CD4-positive, alpha-beta T cell (primary cell): ENCODE measurements at places on chromosomes 5 and 9.

DNA sequence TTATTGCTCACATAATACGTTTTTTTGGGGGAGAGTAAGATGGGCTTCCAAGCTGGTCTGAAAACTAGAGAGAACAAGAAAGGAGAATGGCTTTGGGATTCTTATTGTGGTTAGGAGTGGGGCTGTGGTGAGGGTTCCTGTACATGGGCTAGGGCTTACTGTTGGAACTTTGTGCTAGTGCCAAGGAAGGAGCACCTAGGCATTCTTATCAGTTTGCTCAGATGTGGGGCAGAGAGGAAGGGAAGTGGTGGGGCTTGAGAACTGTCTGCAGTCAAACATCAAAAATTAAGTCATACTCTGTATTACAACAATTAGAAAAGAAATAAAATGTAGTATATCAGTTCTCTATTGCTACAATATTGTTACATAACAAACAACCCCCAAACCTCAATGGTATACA is 4.0 kb upstream of the THBS4 start:
- DNase-seq = no peak

- peak; percentile 60 for DNase-seq
Measured at GRCh38 chr5:7802855-7803254, 48.1 kb downstream of the CFAP90 start.

- DNase-seq = no peak
Measured at GRCh38 chr9:365436-365835, 150.8 kb downstream of the DOCK8 start.

GRCh38 chr5:43543434-43543833 is 13.4 kb downstream of the PAIP1 start:
- DNase-seq = no peak

DNA sequence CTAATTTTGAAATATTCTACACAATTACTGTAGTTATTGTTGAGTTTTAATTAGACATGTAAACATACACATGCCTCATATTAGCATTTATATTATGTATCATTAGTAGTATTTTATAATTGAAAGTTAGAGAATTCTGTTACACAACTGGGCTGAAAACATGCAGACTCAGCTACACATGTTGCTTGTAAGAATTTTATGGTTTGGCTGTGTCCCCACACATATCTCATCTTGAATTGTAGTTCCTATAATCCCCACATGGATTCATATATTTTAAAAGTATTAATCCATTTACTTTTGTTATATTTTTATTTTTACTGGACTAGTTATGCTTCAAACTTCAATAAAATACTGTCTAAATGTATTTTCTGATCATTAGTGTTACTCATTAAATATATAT is 2075.3 kb upstream of the C9orf72 start:
- no peak for DNase-seq

DNA sequence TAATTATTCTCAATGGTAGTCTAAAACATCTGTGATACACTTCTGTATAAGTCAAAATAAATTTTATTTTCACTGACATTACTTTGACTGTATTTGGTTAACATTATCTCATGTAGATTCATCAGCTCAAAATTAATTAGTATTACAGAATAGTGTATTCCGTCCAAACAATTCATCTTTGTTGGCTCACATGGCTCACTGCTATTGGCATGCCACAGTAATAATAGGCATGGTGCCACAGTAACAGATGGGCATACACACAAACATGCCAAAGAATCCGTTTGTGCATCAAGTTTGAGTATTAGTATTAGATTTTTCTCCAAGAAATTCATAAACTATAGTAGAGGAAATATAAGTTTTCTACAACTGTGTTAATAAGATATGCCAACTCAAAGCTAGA is 14.2 kb downstream of the AP3B1 start:
- no peak for DNase-seq

DNA sequence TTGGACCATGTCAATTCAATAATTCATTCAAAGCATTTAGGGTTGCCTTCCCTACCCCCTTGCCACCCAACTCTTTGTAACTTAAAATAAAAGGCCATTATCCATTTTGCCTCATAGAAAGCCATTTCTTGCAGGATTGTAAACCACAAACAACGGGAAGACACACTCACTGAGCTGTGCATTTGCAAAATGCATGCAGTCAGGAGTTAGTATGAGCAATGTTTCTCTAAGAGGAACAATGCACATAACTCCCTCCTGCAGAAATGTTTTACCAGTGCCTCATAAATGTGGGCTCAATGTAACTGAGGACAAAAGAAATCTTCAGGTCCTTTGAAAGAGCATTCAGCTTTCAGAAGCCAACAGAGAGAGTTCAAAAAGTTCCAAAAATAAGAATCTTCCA is 98.5 kb upstream of the ABCA1 start:
- DNase-seq = no peak

GRCh38 chr9:136927343-136928271 is 16.9 kb downstream of the FBXW5 start:
- DNase-seq = no peak

DNA sequence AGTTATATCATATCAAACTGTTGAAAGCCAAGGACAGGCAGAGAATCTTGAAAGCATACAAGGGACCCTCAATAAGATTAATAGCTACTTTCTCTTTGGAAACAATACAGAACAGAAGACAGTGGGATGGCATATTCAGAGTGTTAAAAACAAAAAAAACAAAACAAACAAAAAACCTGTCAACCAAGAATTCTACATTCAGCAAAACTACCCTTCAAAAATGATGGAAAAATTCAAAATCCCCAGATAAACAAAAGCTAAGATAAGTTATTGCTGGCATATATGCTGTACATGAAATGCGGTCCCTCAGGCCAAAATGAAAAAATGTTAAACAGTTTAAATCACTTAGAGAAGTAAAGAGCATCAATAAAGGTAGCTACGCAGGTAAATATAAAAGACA is 425.1 kb downstream of the ACTL7B start:
- no peak for DNase-seq

- no peak for DNase-seq
Measured at GRCh38 chr5:169333518-169333917, 32.6 kb upstream of the SLIT3 start.

DNA sequence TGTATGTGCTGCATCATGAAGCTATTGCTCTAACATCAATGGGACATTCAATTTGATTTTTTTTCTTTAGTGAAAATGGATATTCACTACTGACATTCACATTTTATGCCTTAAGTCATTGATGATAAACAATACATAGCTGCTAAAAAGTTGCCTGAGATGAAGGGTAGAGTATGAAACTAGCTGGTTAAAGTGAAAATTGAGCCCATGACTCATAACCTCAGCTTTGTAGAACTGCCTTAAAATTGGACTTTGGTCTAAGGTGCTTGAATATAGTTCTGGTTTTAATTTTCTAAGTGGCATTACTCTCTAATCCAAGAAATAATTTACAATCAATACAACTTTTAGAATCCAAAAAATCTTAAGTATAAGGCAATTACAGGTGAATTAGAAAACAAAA is 740.4 kb upstream of the RIOK2 start:
- no peak for DNase-seq

DNA sequence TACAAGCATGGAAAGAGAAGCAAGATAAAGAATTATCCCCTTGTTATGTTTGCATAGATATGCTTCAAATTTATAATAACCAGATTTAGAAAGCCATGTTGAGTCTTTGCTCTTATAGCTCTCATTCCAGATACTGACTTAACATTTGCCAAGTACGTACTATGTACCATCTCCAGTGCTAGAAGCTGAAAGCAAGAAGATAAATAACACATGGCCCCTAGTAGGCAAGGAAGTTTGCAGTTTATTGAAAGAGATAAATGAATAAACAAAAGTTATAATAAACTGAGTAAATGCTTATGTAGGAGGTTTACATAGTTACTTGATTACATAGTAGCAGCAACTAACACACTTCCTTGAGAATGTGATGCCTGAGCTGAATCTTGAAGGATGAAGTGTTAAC is 628.4 kb downstream of the HINT1 start:
- no peak for DNase-seq

- DNase-seq = no peak
Measured at GRCh38 chr5:121870489-121870888, 18.8 kb downstream of the FTMT start.

GRCh38 chr5:178476972-178477754 is 113.0 kb downstream of the COL23A1 start:
- peak; percentile 33 for DNase-seq

GRCh38 chr9:100131216-100131615 is 32.2 kb downstream of the INVS start:
- no peak for DNase-seq

GRCh38 chr5:141042555-141042954 is 8.6 kb upstream of the PCDHB1 start:
- no peak for DNase-seq

- no peak for DNase-seq
Measured at GRCh38 chr9:95261890-95262289, 55.6 kb downstream of the FANCC start.

DNA sequence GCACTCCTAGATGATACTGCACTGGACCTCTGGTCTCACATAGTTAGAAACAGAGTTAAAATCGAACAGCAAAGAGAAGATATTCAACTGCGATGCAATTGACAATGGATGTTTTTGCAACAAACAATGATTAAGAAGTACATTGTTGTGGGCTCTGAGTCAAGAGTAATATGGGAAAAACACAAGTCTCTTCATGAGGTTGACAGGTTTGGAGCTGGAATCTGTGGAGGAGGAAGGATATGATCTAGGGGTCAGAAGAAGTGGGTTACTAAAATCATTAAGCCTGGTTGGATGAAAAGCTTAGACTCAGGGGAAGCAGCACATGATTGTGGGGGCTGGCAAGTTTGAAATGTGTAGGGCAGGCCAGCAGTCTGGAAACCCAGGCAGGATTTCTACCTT is 53.1 kb downstream of the PDCD1LG2 start:
- no peak for DNase-seq

- peak; percentile 18 for DNase-seq
Measured at GRCh38 chr5:94908889-94909480, 290.5 kb downstream of the SLF1 start.

DNA sequence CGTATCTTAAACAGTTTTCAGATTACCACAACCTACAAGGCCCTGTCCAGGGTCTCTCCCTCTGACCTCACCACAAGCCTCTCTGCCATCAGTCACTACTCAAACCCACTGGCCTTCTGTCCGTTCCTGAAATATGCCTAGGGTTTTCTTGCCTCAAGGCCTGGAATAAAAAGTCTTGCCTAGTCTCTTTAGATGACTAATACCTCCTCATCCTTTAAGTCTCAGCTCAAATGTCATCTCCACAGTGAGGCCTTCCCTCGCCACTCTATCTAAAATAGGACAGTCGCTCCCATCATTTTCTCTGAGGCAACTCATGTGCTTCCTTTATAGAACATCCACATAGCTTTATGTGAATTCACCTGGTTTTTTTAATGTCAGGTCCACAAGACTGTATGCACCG is 5.2 kb downstream of the DENND1A start:
- no peak for DNase-seq

- no peak for DNase-seq
Measured at GRCh38 chr9:92488681-92489550, 6.6 kb upstream of the ASPN start.

DNA sequence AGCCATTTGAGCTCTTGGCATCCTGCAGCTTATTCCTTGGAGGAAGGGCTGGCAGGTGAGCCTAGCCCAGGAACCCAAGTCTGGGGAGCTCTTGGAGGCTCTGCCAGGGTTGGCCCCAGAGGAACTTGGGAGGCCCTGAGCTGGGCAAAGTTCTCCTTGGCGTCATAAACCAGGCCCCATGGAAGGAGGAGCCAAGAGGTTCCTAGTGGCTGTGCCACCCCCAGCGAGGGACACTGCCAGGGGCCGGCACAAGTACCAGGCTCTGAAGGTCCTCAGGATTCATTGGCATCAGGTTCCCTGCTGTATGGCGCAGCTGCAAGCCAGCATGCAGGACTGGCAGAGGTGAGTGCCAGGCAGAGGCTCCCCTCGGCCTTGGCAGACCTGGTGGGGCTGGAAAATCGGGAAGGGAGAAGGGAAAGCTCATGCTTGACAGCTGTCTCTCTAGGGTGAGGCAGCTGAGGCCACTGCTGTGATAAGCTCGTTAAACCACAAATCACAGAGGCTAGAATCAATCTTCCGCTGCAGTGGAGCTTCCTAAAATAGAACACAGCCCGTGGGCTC is 54.6 kb upstream of the SYNPO start:
- DNase-seq = no peak

GRCh38 chr9:12697719-12698118 is 4.5 kb downstream of the TYRP1 start:
- DNase-seq = no peak

DNA sequence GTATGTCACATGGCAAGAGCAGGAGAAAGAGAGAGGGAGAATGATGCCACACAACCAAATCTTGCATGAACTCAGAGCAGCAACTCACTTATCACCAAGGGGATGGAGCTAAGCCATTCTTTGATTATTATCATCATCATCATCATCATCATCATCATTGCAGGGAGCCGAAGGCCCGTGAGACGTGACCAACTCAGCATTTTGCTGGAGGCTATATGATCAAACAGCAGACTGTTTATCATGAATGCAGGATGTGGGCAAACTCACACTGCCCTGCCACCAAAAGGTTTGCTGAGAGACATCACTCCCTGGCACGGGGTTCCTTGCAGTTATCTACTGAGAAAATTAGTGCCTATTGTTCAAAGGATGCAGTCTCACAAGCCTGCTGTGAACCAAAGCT is 8.6 kb upstream of the ZNF169 start:
- DNase-seq = peak; percentile 26

DNA sequence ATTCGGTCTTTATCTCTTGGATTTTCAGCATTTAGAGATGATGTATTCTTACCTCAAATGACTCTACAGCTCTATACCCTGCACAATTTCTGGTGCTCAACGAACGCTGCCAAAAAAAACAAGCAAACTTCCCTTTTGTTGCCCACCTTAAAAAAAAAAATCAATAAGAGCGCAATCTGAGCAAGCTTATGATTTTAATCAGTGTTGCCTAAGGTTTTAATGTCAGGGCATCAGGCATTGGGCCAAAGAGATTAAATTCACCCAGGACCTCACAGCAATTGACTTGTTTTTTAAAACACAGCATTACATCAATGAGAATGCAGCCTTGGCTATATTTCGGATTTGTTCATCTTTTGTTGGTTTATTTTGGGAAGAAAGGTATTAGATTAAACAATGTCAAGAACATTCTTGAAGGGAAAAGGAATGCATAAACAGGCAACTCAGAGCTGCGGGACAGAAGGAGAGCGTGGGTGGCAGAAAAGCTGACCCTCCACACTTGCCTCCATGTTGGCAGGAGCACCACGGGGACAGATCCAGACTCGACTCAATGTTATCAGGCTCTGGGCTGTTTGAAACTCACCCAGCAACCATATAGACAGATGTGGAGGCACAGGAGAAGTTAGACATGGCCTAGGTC is 127.5 kb upstream of the DAPK1 start:
- no peak for DNase-seq

GRCh38 chr5:143842920-143843319 is 31.0 kb downstream of the HMHB1 start:
- DNase-seq = no peak

GRCh38 chr5:132777209-132778069 is at the start of gene SEPTIN8:
Gene SEPTIN8 (minus strand): TSS chr5:132777239. CDS start chr5:132777137, 102 bp downstream.
- DNase-seq = no peak

DNA sequence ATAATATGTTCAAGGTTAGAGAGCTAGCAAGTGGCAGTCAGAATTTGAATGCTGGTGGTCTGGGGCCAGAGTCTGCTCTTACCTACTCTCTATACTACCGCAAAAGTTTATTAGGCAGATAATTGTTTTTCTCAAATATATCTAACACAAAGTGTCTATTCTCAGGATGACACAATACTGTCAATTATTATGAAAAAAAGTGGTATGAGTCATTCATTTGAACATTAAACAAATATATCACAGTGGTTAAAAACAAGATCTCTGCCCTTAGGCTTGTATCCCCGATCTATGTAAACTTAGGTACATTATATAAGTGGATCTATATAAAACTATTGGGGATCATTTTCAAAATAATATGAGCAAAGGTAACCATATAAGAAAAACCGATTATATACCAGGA is 354.9 kb downstream of the CETN3 start:
- DNase-seq = no peak
